ENCODE measurements at places on chromosomes 5 and 9.
A peak's percentile ranks its signal among the peaks of the same experiment; 100 is the strongest.

- no peak for DNase-seq
These were observed 81.6 kb upstream of the GDNF start for GRCh38 chr5:37921452-37921851.

- DNase-seq, result no peak
These were observed 129.2 kb downstream of the ZDHHC21 start for GRCh38 chr9:14563902-14564624.

- DNase-seq, result no peak
These were observed 273.1 kb upstream of the IRX2 start for GRCh38 chr5:3024554-3024953.

- peak; percentile 2 for DNase-seq
These were observed 60.6 kb upstream of the EMB start for GRCh38 chr5:50501491-50502228.

GRCh38 chr5:52922384-52922783, 66.8 kb upstream of the ITGA2 start:
- DNase-seq, result no peak

GRCh38 chr5:168803541-168803940, 224.4 kb upstream of the PANK3 start:
- no peak for DNase-seq

DNA sequence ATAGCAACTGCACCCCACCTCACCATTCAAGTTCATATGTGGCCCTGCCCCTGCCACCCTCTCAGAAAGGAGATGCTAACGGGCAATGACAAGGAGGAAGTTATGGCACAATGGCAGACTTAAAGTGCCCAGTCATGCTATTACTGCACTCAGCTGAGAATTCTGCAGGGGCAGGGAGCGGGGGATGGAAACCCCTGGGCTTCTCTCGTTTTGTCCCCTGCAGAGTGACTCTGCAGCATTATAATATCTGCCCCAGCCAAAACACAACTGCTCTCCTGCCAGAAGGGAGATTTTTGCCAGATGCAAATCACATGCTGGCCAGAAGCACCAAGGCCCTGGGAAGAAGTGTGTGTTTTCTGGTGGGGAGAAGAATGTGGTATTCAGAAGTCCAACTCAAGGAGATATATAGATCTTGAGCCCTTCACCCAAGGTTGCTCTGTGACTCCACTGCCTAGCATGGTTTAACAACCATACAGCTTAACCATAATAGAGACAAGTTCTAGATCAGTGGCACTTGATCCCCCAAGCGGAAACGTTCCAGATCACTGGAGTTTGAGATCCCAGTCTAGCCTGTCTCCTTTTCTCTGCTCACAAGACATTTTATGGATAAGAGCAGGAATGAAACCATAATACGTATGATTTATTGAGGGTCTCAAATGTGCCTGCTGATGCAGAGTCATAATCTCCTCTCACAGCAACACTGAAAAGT, 207.0 kb upstream of the MAP3K1 start:
- no peak for DNase-seq

- no peak for DNase-seq
These were observed 387.2 kb downstream of the ARHGEF28 start for GRCh38 chr5:74013222-74013621.

DNA sequence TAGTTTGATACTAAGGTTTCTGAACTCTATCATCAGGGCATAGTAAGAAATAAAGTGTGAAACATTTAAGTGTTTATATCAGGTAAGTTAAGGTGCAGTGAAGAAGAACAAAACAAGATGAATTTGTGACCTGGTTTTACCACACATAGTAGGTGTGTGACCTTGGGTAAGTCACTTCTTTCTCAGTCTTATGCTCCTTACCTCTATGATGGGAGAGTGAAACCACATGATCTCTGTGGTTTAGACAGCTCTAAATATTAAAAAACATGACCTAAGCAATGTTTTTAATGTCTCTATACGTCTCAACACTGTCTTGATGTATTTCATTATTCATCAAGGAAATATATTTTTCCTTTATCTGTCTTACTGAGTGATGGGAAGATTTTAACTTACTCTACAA, 629.6 kb upstream of the DMAC1 start:
- no peak for DNase-seq

DNA sequence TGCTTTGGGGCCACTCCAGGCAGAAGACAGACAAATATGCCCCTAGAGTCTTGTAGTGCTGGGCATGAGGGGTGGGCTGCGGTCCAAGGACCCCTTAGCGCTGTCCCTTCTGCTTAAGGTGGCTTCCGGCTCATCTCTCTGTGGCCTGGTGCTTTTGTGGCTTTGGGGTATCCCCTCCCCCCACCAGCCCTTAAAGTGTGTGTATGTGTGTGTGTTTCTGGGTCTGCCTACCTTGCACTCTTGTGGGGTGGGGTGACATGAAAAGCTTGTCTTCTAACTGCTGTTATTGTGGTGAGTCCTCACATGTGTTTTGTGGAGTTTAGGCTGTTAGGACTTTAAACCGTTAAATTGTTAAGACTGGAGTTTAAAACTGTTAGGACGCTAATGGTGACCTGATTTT, 23.6 kb downstream of the MARCHF6 start:
- DNase-seq, result no peak

DNA sequence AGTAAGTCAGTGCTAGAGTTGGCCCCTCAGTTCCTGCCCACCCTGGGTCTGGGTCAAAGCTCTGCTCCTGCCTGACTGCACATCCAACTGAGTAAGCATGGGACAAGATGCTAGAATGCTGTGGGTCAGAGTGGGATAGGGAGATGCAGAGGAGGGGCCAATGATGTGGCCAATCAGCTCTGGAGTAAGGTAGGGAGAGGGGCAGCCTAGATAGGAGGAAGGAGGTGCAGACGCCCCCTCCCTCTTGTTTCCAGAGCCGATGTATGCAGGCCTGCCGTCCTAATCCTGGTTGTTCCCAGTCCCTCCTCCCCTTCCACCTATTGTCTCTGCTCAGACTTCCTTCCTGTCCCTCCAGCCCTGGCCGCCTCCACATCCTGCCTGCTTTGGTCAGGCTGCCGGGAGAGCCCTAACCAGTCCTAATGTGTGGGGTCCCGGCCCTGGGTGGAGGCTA, 1.3 kb downstream of the ARAP3 start:
- no peak for DNase-seq

DNA sequence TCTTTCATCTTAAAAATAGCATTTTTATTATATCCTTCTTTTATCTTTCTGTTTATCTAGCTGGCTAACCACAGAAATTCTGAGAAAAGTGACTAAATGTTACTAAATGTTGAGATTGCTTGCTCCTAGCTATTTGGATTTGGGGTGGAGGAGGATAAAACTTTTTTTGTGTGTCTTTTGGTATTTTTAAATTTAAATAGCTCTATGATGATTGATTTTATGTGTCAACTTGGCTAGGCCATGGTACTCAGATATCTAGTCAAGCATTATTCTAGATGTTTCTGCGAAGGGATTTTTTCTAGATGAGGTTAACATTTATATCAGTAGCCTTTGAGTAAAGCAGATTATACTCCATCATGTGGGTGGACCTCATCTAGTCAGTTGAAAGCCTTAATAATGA, 75.0 kb downstream of the GCNT1 start:
- DNase-seq, result no peak

- no peak for DNase-seq
These were observed 74.7 kb upstream of the RASGRF2 start for GRCh38 chr5:80885396-80886000.
